ENCODE measurements at places on chromosomes 7 and 10.

- no peak for DNase-seq
Observed at GRCh38 chr7:151925446-151926335, 30.6 kb upstream of the GALNTL5 start.

GRCh38 chr7:142385491-142386340 lies 127.9 kb upstream of the PRSS58 start:
- DNase-seq, result peak; percentile 12

DNA sequence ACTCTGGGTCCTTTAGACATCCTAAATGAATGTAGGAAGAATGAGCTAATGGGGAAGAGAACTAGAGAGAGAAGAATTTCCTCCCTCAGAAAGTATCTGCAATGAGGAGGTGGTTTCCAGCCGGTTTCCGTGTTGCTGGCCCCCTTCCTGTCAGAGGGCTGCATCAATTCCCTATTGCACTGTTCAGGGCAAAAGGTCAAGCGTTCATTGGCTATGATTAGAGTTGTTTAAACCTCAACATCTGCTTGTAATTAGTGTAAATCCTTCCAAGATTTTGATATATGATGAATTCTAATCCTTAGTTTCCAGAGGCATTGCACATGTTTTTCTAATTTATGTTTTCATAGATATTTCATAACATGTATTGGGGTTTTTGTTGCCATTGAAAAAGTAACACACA lies 107.3 kb upstream of the SGCE start:
- no peak for DNase-seq

GRCh38 chr7:148264933-148265557 lies 325.5 kb upstream of the C7orf33 start:
- DNase-seq, result no peak

GRCh38 chr7:34198231-34198641 lies 292.9 kb downstream of the BMPER start:
- DNase-seq, result no peak

- no peak for DNase-seq
Observed at GRCh38 chr7:69625238-69625637, 27.0 kb downstream of the AUTS2 start.

DNA sequence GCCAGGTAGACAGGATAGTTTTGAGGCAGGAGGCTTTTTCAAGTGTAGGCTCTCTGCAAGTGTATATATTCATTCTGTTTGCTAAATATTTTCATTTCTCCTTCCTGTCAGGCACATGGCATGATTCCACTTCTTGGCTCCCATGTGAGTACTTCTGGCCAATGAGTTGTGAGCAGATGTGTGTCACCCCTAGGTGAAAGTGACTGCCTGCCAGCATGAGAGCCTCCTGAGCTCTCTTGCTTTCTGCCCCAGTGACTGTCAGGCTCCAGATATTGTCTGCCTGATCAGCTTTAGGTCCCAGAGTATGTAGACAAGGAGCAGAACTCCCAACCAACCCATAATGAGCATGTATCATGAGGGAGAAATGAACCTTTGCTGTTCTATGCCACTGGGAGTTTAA lies 257.6 kb upstream of the NPY start:
- DNase-seq, result no peak

GRCh38 chr10:17143055-17143690 lies 13.6 kb upstream of the CUBN start:
- DNase-seq, result no peak

GRCh38 chr7:33432821-33433220 lies 303.5 kb downstream of the BBS9 start:
- DNase-seq, result no peak

DNA sequence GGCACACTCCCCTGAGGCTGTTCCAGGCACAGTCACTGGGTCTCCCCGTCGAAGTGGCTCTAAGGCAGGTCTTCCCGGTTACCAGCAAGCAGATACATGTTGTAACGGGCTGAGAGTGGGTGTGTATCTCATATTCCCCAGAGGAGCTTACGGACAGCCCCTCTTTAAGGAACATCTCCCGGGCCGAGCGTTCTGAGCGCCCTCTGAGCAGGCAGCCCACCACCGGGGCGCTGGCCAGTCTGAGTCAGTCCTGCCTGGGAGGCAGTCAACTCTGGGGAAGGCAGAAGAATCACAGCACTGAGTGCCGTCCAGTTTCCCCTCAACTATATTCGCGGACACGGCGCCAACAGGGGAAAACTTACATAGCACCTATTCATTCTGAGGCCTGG lies 117.4 kb downstream of the LHPP start:
- no peak for DNase-seq

GRCh38 chr10:44824607-44825006 lies 86.5 kb upstream of the TMEM72 start:
- DNase-seq, result no peak

GRCh38 chr7:15567036-15567435 lies 5.2 kb upstream of the AGMO start:
- DNase-seq, result no peak

DNA sequence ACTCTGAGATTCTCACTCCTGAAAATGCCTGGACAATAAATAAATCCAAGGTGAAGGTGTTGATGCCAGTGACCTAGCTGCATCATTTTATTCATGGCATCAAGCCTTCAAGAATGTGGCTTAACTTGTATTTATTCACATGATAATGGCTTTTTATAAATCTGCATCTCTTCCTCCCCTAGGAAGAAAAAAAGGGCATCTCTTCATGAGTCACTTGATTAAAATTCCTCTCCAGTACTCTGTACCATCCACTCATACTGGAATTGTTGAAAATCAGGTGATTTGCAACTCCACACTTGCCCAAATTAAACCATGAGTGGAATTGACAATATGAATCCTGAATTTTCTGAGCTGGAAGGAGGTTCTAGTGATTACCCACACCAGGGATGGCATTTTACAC lies 30.2 kb downstream of the PTPRE start:
- DNase-seq, result no peak

- no peak for DNase-seq
Observed at GRCh38 chr10:34288634-34289033, 526.5 kb downstream of the PARD3 start.

DNA sequence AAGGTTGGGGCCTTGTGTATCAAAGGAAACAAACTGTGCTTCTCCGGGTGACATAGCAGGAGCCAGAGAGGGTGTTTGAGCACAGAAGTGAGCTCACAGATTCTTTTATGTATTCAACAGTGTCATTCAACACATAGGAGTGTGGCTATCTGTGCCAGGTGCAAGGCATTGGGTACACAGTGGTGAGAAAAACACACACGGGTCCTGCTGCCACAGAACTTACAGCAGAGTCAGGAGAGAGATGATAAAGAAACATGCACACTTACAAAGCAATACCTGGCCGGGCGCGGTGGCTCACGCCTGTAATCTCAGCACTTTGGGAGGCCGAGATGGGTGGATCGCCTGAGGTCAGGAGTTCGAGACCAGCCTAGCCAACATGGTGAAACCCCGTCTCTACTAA lies 16.3 kb upstream of the ECHDC3 start:
- DNase-seq, result no peak

DNA sequence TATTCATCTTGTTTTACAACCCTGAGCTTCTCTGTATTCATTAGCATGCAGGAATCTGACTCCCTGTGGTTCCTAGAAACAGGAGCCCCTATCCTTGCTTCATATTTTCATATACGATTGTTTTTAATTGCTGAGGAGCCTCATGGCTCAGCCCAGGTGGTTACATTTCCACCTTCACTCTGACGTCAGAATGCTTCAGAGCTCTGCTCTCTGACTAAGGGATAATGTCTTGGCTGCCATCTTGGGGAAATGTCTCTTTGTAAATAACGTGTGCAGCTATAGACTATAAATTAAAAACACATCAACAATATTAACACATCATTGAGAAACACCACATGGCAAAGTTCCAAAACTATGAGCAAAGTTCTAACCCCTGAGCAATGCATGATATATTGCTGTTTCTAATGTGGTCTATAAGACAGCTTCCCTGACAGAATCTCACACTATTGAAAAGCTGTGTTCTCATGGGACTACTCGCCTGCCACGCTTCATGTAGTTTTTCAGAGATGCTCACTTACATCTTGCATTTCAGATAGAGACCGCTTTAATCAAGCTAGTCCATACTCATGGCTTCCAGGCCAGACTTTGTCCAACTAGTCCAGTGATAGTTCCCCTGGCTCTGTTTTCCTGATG lies 227.0 kb downstream of the SORCS3 start:
- DNase-seq, result no peak

GRCh38 chr10:1155791-1156615 lies 99.8 kb downstream of the WDR37 start:
- no peak for DNase-seq

DNA sequence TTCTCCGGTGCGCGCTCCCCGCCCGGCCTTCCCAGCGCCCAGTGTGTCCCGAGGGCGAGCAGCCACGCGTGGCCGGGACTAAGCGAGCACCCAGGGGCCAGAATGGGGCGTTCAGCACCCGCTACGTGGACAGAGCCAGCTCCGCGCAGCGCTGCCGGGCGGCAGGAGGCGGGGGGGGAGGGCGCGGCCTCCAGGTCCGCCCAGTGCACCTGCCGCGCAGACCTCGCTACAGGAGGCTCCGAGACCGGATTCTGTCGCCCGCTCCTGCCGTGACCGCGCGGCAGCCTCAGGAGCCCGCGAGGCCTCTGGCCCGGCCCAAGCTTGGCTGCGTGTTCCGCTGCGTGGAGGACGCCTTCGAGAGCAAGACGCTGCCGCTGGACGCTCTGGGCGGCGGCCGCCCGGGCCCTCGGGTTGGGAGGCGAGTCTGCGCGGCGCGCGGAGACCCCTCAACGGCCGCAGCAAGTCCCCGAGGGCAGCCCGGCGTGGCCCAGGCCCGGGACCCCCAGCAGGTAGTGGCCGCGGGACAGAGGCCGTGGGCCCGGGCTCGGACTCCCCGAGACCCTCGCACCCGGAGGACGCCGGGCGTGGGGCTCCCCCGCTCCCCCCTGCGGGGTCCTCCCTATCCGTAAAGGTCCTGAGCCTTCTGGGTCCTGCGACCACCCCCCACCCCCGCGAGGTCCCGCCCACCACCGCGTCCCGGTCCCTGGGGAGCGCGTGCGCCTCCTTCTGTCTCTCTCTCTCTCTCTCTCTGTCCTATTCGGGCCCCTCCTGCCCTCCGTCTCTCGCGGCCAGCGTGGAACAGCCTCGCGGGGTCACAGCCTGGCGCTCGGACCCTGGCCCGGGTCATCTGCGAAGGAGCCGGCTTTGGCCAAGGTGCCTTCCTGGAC lies 904 bp upstream of the DPYSL4 start:
- peak; percentile 58 for DNase-seq

DNA sequence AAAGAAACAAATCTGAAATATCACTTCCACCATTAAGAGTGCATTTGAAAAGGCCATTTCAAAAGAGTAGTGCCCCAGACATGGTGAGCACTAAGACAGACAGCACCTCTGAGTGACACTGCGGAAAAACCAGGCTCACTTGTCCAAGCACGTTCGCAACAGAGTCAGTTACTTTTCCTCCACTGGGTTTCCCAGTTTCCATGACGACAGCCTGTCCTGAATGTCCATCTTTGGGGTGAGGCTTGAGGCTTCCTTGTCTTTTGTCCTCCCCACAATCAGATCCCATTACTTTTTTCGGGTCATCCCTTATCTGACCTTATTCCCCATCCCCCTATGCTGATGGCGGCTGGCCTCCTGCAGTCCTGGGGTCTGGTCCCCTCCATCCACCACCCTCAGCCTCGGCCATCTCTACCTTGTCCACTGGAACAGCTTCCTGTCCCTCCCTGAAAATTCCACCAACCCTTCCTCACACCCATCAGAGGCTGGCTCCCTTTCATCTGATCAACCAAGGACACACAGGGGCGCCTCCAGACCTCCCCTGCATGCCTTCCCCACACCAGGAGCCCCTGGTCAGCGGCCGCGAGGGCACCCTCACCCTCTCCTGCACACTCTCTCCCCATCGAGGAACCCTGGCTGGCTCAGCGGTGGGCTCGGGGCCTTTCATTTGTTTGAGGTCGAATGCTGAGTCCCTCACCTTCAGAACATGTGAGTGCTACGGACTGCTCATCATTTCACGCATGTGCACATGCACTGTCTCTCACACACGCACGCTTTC lies 363.6 kb downstream of the DNAJB6 start:
- no peak for DNase-seq

DNA sequence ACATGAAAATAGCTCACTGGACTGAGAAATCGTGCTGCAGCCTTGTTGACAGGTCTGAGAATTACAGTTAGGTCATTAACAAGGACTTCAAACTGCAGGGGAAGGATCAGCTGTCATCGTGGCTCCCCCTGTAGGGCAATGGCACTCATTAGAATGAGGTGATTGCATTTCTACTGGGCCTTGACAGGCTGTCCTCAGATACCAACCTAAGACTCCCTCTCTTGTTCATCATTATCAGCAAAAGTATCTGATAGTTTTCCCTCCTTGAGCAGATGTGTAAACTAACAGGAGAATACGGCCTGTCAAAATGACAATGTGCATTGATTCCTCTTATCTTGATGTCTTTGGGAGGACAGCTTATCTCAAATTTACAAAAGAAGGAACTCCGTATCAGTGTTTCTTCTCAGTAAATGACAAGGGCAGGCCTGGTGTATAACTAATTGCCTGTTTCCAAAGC lies 648.5 kb upstream of the LRRN3 start:
- no peak for DNase-seq

DNA sequence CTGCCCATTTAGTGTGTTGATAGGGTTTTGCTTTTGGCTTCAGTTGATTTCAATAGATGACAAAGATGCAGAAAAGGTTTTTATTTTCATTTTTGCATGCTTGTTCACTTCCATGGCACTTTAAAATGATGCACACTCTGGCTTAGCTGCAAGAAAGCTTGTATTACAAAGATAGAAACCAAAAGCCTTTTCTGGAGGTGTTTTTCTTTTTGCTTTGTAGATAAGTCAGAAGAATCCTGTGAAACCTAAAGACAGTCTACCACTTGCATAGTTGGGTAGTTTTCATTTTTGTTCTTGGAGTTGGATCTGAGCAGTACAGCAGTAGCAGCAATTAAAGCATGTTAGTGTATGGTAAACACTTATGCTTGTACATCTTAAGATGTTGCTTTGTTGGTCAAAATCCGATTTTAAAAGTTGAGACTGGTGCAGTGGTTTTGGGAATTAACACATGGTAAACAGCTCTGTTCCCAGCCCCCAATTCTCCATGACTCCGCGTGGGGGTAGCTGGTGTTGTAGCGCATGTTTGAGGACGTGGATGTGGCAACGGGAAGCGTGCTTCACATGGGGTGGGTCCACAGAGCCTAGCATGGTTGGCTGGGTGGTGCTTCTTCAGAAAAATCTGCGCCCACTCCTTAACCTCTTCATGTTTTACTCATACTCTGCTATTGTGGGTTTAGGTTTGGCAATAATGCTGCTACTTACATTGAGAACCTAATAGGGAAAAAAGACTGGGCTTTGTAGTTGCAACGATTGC lies 19.8 kb downstream of the CCNY start:
- no peak for DNase-seq

DNA sequence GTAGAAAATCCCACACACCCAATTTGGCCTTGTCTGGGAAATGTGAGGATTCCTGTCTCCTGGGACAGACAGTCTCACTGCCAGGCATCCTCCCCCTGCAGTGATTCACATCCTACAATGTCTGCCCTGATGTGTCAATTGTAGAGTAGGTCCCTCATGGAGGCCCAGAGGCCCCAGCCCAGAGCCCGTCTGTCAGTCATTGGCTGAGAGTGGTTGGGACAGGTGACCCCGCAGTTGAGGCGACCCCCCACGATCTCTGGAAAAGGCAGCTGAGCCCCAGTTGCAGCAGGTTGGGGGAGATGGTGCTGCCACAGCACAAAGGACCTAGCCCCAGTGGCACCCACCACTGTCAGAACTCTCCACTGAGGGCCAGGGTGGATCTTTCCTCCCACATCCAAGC lies 84.3 kb upstream of the INSIG1 start:
- no peak for DNase-seq
